ENCODE measurements at places on chromosomes 5 and 9. TPM values are rescaled to one million over a fixed set of nuclear protein-coding genes. Genes with fewer than 3 reads are reported as not detected.
A peak's percentile ranks its signal among the peaks of the same experiment; 100 is the strongest.

DNA sequence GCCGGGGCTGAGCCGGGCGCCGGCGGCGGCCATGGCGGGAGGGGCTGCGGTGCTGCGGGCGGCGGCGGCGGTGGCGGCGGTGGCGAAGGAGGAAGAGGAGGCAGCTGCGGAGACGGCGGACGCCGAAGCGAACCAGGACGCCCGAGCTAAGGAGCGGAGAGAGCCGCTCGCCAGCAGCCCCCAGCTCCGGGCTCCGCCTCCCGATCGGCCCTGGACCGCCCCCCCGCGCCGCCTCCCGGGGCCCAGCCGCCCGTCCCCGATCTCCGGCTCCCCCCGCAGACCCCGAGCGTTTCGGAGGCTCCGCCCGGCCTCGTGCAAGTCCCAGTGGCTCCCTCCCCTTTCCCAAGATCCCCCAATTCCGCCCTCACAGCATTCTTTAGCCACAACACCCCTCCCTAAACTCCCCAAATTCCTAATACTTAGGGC, at the start of gene ASTN2:
ASTN2 (minus strand) TSS at position 152 of the 426 bp plus-strand sequence; CDS start at position 33, 119 bp downstream.
- peaks cover 67% of the 10 kb centered on the region for H3K27me3 ChIP-seq
- no peak for DNase-seq
- H3K4me1 ChIP-seq = no peaks in the 10 kb centered on the region
- H3K27ac ChIP-seq = no peak within 1 kb of the TSS
- H3K4me3 ChIP-seq = no peak within 1 kb of the TSS

Gene GADD45G
- polyA plus RNA-seq = 1.1 TPM

GRCh38 chr9:107285286-107285685, 2.2 kb downstream of the RAD23B start:
- no peaks in the 10 kb centered on the region for H3K36me3 ChIP-seq
- H3K4me3 ChIP-seq = peak overlapping the region; percentile 89
- peak overlapping the region; percentile 96 for H3K27ac ChIP-seq
- no peak for DNase-seq

- H3K4me1 ChIP-seq = no peaks in the 10 kb centered on the region
- no peaks in the 10 kb centered on the region for H3K27me3 ChIP-seq
- H3K36me3 ChIP-seq = no peaks in the 10 kb centered on the region
- DNase-seq = no peak
Observed at GRCh38 chr5:77311214-77311571, 100.7 kb downstream of the PDE8B start.

- H3K36me3 ChIP-seq = no peaks in the 10 kb centered on the region
- no peak overlapping the region for H3K4me3 ChIP-seq
- no peak for DNase-seq
- no peak overlapping the region for H3K27ac ChIP-seq
- no peaks in the 10 kb centered on the region for H3K4me1 ChIP-seq
- H3K27me3 ChIP-seq = no peaks in the 10 kb centered on the region
Observed at GRCh38 chr5:158884827-158885518, 214.7 kb downstream of the EBF1 start.

Gene GPRIN1
- polyA plus RNA-seq = 0.13 TPM

GRCh38 chr5:115423051-115423450, 121.5 kb downstream of the FEM1C start:
- no peaks in the 10 kb centered on the region for H3K27me3 ChIP-seq
- no peaks in the 10 kb centered on the region for H3K4me1 ChIP-seq
- no peak overlapping the region for H3K4me3 ChIP-seq
- H3K27ac ChIP-seq = no peak overlapping the region
- DNase-seq = no peak

Gene NFIB
- polyA plus RNA-seq = not detected

DNA sequence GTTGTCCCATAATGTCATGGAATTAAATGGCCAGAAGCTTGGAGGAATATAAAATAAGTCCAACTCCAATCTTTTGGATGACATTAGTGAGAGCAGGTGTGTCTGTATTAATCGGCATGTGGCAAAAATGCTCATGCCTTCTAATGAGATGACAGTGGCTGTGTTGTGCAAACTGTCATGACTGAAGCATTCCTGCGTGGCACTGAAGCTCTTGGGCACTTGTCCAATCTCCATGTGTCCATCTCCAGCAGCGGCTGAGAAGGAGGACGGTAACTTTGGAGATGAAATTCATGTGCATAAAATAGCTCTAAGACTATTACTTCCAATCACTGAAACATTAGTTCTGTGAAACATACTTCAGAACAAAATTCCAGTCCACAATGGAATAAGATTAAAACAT, 697.5 kb upstream of the GRAMD2B start:
- H3K36me3 ChIP-seq = no peaks in the 10 kb centered on the region
- H3K27me3 ChIP-seq = no peaks in the 10 kb centered on the region
- H3K4me1 ChIP-seq = no peaks in the 10 kb centered on the region
- H3K4me3 ChIP-seq = no peak overlapping the region
- DNase-seq = no peak

GRCh38 chr5:173823721-173824567, 64.2 kb upstream of the CPEB4 start:
- H3K4me1 ChIP-seq = peaks cover 10% of the 10 kb centered on the region
- H3K27ac ChIP-seq = no peak overlapping the region
- H3K36me3 ChIP-seq = no peaks in the 10 kb centered on the region
- no peaks in the 10 kb centered on the region for H3K27me3 ChIP-seq

DNA sequence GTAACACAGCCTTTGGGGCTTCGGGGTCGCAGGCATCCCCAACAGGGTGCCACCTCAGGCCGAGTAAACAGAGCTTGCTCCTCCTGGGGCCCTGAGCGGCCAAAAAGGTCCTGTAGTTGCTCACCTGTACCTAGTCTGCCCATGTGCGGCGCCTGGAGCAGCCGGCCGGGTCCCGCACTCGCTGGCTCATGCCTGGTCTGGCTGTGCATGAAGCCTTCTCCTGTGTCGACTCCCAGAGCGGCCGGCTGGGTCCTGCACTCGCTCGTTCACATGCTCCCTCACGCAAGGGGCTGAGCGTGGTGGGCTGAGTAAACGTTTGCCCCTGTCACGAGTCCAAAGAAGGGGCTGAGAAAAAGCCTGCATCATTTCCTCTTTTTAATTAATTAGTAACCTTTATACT, 162.4 kb upstream of the TUT7 start:
- H3K27ac ChIP-seq = no peak overlapping the region
- no peaks in the 10 kb centered on the region for H3K4me1 ChIP-seq
- DNase-seq = no peak
- H3K4me3 ChIP-seq = no peak overlapping the region
- no peaks in the 10 kb centered on the region for H3K36me3 ChIP-seq

GRCh38 chr9:81575956-81576355, 113.4 kb downstream of the TLE1 start:
- no peaks in the 10 kb centered on the region for H3K36me3 ChIP-seq
- no peak for DNase-seq
- H3K27ac ChIP-seq = no peak overlapping the region
- no peaks in the 10 kb centered on the region for H3K4me1 ChIP-seq
- no peaks in the 10 kb centered on the region for H3K27me3 ChIP-seq

- peaks cover 23% of the 10 kb centered on the region for H3K36me3 ChIP-seq
- H3K27me3 ChIP-seq = no peaks in the 10 kb centered on the region
- H3K4me3 ChIP-seq = no peak overlapping the region
- H3K27ac ChIP-seq = no peak overlapping the region
Observed at GRCh38 chr5:160075073-160075472, 44.2 kb downstream of the PWWP2A start.

- no peaks in the 10 kb centered on the region for H3K4me1 ChIP-seq
- H3K4me3 ChIP-seq = no peak overlapping the region
- H3K27ac ChIP-seq = no peak overlapping the region
- DNase-seq = no peak
- H3K36me3 ChIP-seq = no peaks in the 10 kb centered on the region
Observed at GRCh38 chr5:146827901-146828300, 50.7 kb downstream of the PPP2R2B start.

DNA sequence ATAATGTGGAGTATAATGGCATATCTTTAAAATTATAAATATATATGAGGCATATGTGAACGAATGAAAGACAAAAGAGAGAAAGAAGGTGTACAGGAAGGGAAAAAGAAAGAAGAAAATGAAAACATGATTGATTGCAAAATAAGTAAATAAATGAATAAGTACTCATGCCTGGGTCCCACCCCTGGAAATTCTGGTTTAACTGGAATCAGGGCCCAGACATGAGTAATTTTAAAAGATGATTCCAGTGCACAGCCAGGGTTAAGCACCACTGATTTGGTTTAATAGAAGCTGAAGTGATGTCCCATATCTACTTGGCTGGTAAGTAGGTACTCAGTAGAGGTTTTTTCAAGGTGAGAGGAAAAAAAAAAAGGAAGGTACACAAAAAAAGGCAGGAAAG, 34.0 kb upstream of the HOMER1 start:
- no peaks in the 10 kb centered on the region for H3K4me1 ChIP-seq
- no peak for DNase-seq
- H3K36me3 ChIP-seq = no peaks in the 10 kb centered on the region
- no peak overlapping the region for H3K4me3 ChIP-seq
- no peak overlapping the region for H3K27ac ChIP-seq

DNA sequence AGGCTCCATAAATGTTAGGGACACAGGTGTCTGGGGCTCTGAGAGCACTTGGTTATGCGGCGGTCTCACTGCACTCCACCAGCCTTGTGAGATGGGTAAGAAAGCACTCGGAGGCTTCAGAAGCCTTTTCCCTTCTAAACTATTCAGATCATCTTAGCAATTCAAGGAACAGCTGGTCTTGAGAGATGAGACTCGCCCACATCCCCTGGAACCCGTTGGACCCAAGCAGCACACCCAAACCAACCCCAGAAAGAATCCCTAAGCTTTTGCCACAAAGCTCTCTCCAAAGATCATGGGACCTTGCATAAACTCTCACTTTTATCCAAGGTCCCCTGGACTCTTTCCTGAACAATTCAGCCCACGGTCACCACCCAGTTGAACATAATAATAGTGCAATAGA, 90.2 kb downstream of the RAPGEF1 start:
- peaks cover 47% of the 10 kb centered on the region for H3K4me1 ChIP-seq
- H3K36me3 ChIP-seq = peaks cover 46% of the 10 kb centered on the region
- no peaks in the 10 kb centered on the region for H3K27me3 ChIP-seq
- no peak for DNase-seq
- H3K27ac ChIP-seq = peak overlapping the region; percentile 66

Gene CAMK2A
- not detected for polyA plus RNA-seq

- no peak overlapping the region for H3K27ac ChIP-seq
- no peaks in the 10 kb centered on the region for H3K36me3 ChIP-seq
- no peak for DNase-seq
- H3K4me3 ChIP-seq = no peak overlapping the region
- H3K27me3 ChIP-seq = no peaks in the 10 kb centered on the region
Observed at GRCh38 chr5:89615839-89616518, 733.0 kb upstream of the MEF2C start.

Gene OCLN
- polyA plus RNA-seq = 0.15 TPM

DNA sequence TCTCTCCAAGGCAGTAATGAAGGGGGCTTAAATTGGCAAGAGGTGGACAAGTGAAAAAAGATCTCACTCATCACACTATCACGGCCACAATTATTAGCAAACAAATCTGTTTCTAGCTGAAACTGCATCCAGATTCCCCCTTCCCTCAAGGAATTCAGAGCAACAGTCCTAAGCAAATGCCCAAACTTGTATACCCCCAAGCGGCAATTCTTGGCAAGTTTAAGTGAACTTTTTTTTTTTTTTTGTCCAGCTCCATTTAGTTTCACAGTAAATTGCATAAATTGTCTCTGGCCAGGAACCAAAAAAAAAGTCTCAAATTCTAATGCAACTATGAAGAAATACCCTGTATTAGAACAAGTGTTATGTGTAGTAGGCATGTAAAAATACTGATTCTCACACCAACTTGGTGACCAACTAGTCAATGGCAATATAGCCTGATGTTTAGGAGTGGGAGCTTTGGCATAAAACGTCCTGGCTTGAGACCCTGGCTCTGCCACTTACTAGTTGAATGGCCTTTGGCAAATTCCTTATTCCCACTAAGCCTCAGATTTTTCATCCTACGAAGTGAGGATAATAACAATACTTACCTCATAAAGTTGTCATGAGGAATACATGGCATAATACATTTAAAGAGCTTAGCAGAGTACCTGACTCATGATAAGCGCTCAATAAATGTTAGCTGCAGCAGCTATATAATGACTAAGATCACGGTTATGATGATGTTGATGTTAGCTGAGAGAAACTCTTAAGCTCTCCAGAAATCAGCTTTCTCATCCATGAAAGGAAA, 193.2 kb downstream of the ADAMTSL1 start:
- no peak overlapping the region for H3K4me3 ChIP-seq
- H3K4me1 ChIP-seq = no peaks in the 10 kb centered on the region

- no peak overlapping the region for H3K4me3 ChIP-seq
- no peaks in the 10 kb centered on the region for H3K4me1 ChIP-seq
- no peak overlapping the region for H3K27ac ChIP-seq
- no peak for DNase-seq
- peaks cover 2% of the 10 kb centered on the region for H3K27me3 ChIP-seq
Observed at GRCh38 chr5:2032432-2032831, 149.7 kb upstream of the IRX4 start.

Gene CA9
- not detected for polyA plus RNA-seq

Gene HAVCR2
- 45.0 TPM for polyA plus RNA-seq

DNA sequence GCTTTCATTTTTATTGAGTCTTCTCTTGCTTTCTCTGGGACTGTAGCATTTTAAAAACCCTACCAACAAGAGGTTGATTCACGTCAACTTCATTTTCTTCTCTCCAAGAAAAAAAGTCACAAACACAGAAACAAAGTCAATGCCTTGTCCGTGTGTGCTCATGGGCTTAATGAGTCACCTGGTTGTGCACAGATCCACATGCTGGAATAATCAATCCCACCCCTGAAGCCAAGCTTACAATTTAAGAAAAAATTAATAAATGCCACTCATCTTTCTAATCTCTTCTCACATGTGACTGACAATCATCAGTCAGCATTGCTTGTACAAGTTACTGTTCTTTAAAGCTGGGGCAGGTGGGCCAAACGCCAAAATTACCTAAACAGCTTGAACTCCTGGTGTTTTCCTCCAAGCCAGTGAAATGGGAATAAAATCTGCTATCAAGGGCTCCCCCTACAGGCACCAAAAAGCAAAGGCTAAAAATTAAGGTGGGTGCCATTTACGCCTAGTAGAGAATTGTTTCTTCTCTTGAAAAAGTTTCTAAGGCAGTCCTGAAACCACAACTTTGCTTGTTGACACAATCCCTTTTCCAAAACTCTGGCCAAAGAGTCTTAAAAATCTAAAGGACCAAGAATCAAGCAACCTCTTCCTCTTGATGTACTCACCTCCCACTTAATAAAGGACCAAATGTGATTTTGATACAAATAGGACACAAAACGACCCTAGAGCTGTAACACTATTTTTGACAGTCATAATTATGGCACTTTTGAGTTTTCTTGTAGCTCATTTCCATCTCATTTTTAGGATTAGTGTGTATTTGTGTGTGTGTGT, 21.3 kb downstream of the TRMO start:
- H3K4me1 ChIP-seq = peaks cover 27% of the 10 kb centered on the region
- peak; percentile 50 for DNase-seq
- H3K4me3 ChIP-seq = no peak overlapping the region
- peaks cover 35% of the 10 kb centered on the region for H3K36me3 ChIP-seq
- no peaks in the 10 kb centered on the region for H3K27me3 ChIP-seq

DNA sequence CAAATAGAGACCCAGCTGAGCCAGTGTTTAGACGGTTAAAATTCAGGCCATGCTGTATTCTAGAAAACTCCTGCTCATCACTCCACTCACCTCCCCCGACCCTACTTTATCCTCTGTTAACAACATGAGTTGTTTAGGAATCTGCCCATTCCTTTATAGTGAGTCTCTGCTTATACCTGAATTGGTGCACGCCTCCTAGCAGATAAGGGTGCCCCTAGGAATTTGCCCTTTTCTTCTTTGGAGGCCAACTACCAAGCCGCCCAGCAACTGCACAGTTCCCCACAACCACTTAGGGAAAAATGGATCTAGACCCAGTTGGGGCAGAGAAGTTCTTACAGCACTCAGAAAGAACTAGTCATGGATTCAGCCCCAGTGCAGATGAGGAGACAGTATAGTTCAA, 102.3 kb downstream of the MAMDC2 start:
- H3K27ac ChIP-seq = no peak overlapping the region
- no peaks in the 10 kb centered on the region for H3K36me3 ChIP-seq
- no peak overlapping the region for H3K4me3 ChIP-seq
- DNase-seq = no peak
- peaks cover 10% of the 10 kb centered on the region for H3K4me1 ChIP-seq

Measured in CD14-positive monocyte (primary cell).